Activated CD4-positive, alpha-beta memory T cell treated with anti-CD3 and anti-CD28 coated beads for 36 hours (primary cell): ENCODE measurements at places on chromosomes 2 and 18.

DNA sequence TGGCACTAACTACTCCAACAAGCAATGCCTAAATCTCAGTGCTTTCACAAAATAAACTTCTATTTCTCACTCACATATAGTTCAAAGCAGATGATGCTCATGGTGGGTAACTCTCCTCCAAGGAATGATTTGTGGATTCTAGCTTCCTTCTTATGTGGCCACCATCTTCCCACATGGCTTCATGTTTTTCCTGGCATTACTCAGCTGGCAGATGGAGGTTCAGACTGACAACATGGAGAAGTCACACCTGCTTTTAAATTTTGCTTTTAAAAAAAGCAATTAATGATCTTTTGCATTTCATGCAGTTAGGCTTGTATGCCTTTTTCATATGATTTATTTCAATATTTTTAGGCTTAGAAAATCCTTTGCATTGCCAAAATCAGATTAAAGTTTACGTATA lies 6.3 kb upstream of the GKN2 start:
- no peak for DNase-seq

- DNase-seq, result no peak
Measured at GRCh38 chr2:16011621-16011960, 71.2 kb downstream of the MYCN start.

GRCh38 chr2:217990791-217991465 lies 11.9 kb downstream of the TNS1 start:
- DNase-seq, result no peak

GRCh38 chr2:199230091-199230490 lies 227.6 kb downstream of the SATB2 start:
- no peak for DNase-seq

- DNase-seq, result no peak
Measured at GRCh38 chr2:138818556-138818955, 38.4 kb upstream of the NXPH2 start.

DNA sequence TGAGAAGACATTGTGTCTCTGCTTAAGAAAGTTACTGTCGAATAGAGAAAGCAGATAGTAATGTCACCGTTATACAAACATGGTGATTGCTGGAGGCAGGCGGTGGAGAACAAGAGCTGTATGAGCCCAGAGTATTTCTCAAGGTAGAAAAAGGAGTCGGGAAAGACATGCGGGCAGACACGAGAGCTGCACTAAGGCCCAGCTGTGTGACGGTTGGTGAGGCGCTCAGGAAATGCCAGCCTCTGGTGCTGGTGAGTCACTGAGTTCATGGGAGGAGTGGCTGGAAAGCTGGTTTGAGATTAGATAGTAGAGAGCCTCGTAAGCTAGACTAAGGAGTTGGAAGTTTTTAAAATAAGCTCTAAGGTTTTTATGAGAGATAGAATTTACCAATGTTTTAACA lies 390.9 kb upstream of the TRIB2 start:
- no peak for DNase-seq
